Small intestine (tissue), 16 donors: ENCODE measurements at places on chromosomes 13 and 19. TPM values are rescaled to one million over a fixed set of nuclear protein-coding genes. Genes with fewer than 3 reads are reported as not detected.

Gene OR7A5
- not detected for polyA plus RNA-seq

DNA sequence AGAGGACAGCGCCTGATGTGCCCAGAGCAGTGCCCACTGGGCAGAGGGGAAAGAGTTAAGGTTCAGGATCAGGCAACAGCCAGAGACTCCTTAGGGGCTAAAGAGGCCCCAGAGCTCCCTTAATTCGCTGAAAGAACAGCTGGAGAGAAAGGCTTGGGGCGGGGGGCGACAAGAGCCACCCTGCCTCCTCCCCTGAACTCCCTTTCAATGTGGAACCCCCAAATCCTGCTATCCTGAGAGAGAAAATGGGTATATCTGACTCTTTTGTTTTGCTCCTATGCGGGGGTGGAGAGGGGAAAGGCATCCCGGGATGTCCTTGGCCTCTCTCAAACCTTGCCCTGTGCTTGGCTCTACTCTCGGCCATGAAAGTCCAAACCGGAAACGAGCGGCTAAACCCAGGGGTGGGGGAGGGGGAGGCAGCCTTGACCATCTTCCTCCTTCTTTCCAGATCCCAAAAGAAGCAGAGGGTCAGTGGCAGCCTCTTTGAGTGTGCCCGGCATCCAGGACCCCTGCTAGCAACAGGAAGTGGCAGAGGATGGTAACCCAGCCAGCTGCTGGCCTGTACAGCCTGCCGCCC is 4.7 kb downstream of the PRKACA start:
- no peak for DNase-seq

- no peak for DNase-seq
These were observed 45.5 kb downstream of the OLFM4 start for GRCh38 chr13:53074114-53074513.

DNA sequence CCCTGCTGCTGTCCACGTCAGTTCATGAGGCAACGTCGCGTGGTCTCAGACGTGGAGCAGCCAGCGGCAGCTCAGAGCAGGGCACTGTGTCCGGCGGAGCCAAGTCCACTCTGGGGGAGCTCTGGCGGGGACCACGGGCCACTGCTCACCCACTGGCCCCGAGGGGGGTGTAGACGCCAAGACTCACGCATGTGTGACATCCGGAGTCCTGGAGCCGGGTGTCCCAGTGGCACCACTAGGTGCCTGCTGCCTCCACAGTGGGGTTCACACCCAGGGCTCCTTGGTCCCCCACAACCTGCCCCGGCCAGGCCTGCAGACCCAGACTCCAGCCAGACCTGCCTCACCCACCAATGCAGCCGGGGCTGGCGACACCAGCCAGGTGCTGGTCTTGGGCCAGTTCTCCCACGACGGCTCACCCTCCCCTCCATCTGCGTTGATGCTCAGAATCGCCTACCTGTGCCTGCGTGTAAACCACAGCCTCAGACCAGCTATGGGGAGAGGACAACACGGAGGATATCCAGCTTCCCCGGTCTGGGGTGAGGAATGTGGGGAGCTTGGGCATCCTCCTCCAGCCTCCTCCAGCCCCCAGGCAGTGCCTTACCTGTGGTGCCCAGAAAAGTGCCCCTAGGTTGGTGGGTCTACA is 6.6 kb downstream of the FSTL3 start:
- DNase-seq, result no peak

- DNase-seq, result no peak
These were observed 32.1 kb downstream of the SMAD9 start for GRCh38 chr13:36887758-36888521.

GRCh38 chr19:6970443-6970842 is 50.8 kb downstream of the MBD3L2B start:
- no peak for DNase-seq

DNA sequence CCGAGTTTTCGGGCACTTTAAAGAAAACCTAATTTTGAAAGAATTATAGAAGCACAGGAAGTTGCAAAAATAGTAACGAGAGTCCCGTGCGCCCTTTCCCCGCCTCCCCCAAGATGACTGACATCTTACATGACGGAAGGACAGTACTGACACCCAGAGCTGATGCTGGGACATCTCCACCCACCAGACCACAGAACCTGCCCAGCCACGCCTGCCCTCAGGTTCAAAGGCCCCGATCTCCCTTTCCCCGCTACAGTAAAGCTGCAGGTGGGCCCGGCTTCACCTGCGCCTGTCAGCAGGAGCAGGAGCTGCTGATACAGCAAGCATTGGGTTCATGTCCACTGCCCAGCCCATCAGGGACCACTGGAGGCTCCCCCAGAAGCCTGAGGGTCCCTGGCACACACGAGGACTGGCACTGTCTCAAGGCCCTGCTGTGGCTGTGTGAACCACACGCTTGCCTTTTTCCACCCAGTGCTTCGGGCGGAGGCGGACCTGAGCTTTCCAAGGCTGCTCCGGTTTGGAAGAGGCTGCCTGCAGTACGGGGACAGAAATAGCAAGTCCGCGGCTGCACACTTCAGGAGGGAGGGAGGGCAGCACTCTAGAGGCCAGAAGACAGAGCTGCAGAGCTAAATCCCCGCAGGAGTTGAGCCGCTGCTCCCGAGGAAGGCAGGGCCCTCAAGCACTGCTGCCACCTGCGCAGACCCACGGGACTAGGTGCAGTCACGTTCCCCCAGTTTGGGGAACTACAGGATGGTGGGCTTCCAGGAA is 8.7 kb downstream of the MAP2K2 start:
- no peak for DNase-seq

GRCh38 chr19:47813304-47813994 is 8.3 kb upstream of the CRX start:
- peak; percentile 58 for DNase-seq

GRCh38 chr13:63351081-63351480 is 1935.4 kb upstream of the PCDH20 start:
- no peak for DNase-seq

Gene MISP
- 644 TPM for polyA plus RNA-seq
